ENCODE measurements at places on chromosomes 11 and 22.

GRCh38 chr11:22928207-22928917, 68.1 kb upstream of the CCDC179 start:
- DNase-seq = no peak

DNA sequence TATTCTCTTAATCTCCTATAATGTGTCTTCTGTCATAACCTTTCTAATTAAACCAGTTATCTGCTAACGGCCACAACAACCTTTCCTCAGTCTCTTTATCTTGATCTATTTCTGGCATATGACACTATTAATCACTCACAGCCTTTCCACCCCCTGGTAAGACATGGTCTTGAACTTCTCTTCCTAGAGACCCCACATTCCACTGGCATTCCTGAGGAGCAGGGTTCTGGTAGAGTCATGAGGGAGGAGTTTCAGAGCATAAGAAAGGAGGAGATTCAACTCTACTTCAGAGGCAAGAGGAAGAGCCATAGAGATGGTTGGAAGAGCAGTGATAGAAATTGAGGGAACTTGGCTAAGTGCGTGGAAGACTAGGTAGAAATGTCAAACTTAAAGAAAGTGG, 325.6 kb downstream of the BLID start:
- no peak for DNase-seq

GRCh38 chr11:70711095-70711910, 313.0 kb downstream of the CTTN start:
- DNase-seq = no peak

- peak; percentile 92 for DNase-seq
These were observed 28.9 kb downstream of the MFNG start for GRCh38 chr22:37457093-37457893.

DNA sequence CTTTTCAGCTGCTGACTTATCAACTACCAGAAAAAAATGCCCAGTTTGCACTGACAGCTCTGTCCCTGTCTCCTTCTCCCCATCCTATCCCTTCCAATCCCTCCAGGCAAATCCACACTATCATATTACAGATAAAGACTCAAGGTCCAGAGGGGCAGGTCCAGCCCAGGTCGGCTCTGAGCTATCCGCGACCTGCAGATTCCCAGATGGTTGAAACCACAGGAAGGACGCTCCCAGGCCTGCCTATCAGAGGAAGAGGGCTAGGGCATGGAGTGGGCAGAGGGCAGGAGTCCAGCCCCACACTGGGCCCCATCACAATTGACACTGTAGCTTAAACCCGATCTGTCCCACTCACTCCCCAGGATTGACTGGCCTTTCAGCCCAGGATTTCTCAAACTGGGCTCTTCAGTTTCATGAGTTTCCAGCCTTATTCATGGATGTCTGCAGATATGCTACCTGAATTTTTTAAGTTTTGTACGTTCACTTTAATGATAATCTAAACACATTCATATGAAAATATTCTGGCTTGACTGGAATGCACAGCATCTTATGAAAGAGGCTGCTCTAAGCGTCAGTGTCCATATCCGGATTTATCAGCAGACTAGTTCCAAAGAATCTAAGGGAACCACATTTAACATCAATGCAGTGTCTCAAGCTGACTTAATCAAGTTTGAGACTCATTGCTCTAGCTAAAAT, 16.4 kb upstream of the FCHSD2 start:
- no peak for DNase-seq

DNA sequence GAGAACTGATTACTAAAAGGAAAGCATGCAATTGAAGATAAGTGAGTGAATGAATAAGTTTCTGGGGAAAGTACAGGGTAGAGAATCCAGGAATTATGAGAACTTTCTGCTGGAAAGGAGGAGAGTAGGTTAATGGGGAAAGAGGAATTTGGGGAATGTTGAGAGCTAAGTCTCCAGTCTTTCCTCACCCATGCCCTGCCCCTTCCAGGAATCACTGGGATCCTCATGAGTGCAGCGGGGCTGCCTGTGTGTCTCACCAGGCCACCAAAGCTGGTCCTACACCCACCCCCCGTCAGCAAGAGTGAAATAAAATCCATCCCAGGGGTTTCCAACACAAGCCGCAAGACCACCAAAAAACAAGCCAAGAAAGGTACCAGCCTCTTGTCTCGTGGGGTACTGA, 17.0 kb downstream of the DTX4 start:
- no peak for DNase-seq

- no peak for DNase-seq
These were observed 213.6 kb upstream of the ZBED5 start for GRCh38 chr11:11071486-11071885.

DNA sequence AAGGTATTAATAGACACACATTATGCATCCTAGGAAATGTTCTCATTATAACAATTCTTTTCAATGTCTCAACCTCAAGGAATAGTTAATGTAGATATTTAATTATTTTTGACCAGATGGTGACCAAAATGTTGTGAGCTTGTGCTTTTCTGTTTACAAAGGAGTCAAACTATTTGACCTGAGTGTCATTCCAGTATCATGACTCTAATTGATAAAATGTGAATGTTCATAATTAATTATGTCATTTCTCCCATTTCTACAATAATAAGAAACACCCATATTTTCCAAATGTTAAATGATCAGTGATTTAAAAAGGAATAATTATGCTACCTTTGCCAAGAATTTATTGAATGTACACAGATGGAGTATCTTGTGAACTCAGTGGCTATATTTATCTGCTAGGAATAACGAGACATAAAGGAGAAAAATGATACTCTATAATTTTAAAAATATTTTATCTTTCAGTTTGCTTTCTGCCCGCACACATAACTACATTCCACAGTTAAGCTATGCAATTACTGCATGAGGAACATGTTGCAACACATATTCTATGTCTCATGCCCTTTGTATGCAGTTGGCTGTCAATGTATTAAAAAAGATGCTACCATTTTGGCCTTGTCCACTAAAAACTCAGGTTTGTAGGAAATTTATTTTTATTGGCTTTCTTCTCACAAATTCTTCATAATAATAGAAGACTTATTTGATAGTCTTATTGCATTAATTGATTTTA, 376.7 kb upstream of the CCDC179 start:
- no peak for DNase-seq

DNA sequence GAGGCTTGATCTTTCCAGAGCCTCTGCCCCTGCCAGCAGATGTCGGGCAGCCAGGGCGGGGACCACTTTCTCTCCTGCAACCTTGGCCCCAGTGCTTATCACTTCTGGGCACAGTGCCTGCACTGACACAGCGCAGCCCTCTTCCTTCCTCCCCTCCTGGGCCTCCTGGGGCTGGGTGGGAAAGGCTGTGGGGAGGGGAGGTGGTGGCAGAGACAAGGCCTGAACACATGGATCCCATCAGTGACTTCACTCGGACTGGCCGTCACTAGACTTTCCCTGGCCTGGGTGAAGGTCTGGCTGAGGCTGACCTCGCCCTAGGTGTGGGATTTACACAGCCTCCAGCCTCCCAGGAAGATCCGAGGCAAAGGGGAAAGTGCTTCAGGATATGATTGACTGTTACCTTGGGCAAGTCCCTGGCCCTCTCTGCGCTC, 68.1 kb downstream of the LRRC32 start:
- no peak for DNase-seq

DNA sequence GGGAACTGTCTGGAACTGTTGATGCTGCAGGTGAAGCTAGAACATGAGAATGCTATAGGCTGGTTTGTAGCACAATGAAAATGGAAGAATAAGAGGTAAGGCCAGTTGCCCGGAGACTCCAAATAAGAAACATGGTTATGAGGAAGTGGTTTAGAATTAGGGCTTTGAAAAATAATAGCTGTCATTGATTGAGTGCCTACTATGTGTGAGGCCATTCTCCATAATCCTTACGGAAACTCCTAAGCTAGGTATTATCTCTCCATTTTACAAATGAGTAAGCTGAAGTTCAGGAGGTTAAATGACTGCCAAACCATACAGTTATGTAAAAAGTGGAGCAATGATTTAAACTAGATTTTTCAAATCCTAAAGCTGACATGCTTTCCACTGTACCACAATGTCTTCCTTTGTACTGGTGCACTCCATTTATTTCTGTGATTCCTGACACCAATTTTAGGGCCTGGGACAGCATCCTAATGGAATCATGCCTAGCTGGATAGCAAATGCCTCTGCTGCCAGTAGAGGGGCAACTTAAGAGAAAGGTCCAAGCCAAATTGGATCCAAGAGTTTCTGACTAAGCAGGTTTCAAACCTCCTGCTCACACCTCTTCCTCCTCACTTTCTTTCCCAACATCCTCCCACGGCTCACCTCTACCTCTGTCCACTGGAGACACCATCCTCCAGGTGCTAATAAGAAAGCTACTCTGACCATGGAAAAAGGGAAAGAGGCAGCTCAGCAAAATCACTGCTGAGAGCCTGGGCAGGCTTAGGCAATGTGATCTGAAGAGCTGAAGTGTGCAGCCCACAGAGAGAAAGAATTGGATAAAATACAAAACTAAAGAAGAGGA, 46.9 kb upstream of the PICALM start:
- DNase-seq = peak; percentile 7

DNA sequence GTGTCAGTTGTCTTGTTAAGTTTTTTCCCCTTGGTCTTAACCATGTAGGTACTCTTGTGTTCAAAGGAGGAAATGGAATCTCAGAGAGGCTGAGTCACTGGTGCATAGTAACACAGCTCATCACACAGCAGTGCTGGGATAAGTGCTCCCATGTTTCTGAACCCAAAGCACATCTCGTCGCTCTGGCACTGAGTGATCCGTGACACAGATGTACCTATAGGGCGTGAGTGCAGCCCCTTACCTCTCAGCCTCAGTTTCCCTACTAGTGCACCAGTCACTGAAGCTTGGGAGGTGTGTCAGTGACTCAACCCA, 234.0 kb downstream of the ST3GAL4 start:
- DNase-seq = no peak

DNA sequence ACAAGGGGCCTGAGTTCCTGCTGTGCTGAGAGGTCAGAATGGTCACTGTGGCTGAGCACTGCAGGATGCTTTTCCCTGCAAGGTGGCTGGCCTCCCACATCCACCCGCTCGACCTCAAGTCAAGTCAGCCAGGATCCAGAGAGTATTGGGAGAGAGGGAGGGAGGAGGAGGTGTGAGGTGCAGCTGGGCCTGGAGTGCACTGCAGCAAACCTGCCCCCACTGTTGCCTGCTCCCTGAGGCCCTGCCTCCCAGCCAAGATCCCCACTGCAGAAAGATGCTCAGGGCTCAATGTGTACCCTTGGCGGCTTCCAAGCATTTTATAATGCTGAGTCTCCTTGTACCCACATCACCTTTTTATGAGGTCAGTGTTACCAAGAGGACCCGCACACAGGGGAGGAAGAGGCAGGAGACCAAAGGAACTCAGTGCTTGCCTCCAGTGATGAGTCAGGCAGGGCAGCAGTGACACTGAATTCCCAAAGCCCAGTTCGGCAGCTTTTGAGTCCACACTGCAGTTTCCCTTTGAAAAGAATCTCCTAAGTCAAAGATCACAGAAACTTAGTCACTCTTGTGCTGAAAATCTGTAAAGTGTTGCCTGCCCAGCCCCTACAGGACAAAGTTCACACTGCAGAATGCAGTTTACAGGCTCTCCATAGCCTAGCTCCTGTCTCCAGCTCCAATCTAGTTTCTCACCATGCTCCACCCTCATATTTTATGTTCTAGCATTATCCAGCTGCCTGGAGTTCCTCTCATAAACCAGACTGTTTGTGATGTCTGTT, 3.1 kb downstream of the ENDOD1 start:
- DNase-seq = peak; percentile 63

DNA sequence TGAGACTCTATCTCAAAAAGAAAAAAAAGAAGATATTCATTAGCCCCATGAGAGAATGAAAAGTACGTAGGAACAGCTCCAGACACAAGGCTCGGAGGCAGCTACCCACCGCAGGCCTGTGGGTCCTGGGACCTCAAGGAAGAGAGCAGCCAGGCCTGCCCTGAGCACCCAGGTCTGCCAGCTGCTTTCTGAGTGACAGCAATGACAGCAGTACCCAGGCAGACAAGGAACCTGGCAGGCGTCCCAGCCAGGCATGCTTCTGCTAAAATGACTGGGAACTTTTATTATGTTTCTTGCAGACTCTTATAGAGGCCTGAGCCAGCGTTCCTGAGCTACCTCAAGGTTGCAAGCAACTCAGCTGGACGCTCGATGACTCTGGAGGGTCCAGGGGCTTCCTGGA, 31.6 kb downstream of the CPT1A start:
- no peak for DNase-seq

All from activated CD4-positive, alpha-beta T cell treated with anti-CD3 and anti-CD28 coated beads for 48 hours (primary cell).